ENCODE measurements at places on chromosomes 2 and 18. TPM values are rescaled to one million over a fixed set of nuclear protein-coding genes. Genes with fewer than 3 reads are reported as not detected.

GRCh38 chr2:205010196-205010595, 464.9 kb downstream of the PARD3B start:
- DNase-seq: no peak

DNA sequence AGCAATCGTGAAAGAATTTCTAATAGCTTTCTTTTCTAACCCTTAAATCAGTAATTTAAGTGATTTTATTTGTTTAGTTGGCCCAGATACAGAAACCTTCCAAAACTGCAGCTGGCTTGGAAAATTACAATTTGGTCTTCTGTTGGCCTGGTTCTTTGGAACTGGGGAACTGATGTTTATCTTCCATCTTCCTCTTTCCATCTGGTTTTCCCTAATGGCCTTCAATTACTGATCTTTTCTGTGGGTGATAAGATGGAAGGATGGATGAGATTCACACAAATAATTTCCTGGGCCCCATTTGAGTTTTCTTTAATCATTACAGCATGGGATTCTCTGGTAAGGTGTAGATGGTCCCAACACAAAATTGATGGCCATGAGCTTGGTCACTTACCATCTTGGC, 106.5 kb upstream of the CHRNA1 start:
- DNase-seq: no peak

DNA sequence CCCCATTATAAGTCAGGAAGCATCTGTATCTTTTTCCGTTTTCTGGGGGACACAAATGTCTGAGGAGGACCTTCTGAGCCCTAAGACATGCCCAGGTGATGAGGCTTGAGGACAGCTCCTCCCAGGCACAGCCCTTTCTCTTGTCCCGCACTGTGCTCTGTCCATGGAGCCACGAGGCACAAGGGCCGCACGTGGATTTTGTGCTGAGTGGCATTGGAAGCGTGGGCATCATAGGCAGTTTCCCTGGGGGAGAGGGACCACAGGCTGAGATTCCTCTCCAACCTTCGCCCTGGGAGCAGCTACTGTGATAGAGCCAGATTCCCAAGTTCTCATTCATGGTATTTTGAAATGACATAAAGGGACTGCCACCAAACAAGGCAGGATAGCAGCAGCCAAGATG, 139.9 kb downstream of the SH3RF3 start:
- no peak for DNase-seq

DNA sequence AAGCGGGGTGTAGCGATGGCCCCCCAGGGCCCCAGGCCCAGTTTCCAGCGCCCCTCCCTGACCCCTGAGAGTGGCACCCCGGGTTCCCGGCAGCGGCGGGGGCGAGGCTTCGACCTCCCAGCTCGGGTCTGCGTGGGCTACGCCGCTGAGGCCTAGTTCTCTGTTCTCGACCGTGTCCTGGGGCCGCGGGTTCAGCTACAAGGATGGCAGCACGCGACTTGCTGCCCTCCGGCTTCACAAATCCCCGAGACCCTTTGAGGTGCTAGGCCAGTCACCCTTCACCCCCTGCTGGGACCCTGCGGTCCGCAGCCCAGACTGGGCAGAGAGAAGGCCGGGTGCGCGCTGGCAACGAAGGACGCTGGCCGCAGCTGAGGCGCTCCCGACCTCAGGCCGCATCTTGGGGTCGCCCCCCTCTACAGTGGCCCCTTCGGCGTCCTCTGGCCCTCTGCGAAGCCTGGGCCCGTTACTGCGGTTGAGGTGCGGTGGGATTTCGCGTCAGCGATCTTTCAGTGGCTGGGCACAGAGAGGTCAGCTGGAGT, 1.2 kb downstream of the OTX1 start:
- no peak for DNase-seq

DNA sequence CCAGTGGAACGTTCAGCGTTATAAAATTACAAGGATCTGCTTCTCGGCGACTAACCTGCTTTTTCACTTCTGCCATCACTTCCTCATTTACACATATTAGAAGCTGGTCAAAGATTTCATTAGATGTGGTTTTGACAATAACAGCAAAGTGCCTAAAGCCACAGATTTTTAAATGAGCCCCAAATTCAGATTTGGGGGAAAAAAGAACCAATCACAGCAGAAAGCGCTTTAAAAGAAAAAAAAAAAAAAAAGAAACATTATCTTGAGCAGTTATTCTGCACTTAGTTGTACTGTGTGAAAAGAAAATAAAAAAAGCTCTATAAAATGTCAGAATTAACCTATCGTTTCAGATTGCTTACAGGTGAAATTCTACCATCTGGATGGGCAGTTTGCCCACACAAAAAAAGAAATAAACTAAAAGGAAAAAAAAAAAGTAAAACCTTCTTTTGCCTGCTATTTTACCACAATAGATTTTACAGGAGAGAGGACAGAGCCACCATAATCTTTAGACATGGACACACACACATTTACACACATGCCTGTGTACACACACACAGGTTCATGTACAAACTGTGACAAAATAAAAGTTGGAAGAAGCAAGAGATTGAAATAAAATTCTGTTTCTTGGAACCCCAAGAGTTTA, 167.2 kb downstream of the TCF4 start:
- no peak for DNase-seq

DNA sequence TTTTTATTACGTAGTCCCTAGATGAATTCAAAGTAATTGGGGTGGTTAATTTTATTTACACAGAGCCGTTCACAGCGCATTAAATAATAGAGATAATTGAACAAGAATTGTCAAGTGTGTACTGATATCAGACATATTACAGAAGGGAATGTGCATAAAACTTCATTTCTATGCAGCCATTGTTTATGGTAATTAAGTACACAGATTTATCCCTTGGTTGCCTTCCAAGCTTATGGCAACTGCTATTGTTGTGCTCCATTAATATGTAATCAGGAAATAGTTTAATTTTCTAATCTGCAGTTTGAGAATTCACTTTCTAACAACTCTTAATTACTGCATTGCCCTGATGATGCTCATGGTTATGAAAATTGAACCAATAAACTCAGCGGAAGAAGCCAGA, 47.3 kb upstream of the OTX1 start:
- DNase-seq: no peak

Gene LYPD6B
- total RNA-seq: not detected

GRCh38 chr2:58516695-58517094, 275.6 kb upstream of the FANCL start:
- no peak for DNase-seq

DNA sequence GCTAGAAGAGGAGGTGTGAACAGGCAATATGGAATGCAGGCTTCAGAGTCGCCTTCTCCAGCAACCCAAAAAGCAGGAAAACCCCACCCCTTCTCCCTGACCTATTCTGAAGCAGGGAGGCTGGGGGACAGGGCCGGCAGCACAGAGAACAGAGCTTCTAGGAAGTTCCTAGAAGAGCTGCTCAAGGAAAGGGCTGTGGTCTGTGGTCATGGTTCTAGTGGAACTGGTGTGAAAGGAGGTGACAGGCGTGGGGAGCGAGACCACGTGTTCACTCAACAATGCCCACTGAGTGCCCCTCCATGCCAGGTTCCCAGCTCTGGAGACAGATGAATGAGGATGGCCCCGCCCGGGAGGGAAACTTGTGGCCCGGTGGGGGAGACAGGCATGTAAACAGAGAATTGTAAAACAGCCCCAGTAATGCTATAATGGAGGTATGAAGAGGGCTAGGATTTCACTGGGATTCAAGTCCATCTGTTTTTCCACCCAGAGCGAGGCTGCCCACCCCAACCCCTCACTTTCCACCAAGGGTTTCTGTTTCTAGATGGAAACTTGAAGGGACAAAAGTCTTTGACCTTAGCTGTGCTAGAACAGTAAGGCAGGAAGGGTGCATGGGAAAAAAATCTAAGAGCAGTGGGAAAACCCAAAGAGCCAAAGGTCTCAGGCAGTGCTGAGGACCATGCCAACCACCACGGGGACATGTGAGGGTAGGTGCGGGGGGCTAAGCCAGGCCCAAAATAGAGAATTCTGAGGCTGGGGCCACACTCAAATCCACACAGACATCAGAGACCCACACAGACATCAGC, 71.8 kb downstream of the TNS1 start:
- no peak for DNase-seq

Gene ADAM17
- total RNA-seq: 34.5 TPM

- no peak for DNase-seq
Measured at GRCh38 chr2:46135228-46135855, 161.9 kb upstream of the EPAS1 start.

DNA sequence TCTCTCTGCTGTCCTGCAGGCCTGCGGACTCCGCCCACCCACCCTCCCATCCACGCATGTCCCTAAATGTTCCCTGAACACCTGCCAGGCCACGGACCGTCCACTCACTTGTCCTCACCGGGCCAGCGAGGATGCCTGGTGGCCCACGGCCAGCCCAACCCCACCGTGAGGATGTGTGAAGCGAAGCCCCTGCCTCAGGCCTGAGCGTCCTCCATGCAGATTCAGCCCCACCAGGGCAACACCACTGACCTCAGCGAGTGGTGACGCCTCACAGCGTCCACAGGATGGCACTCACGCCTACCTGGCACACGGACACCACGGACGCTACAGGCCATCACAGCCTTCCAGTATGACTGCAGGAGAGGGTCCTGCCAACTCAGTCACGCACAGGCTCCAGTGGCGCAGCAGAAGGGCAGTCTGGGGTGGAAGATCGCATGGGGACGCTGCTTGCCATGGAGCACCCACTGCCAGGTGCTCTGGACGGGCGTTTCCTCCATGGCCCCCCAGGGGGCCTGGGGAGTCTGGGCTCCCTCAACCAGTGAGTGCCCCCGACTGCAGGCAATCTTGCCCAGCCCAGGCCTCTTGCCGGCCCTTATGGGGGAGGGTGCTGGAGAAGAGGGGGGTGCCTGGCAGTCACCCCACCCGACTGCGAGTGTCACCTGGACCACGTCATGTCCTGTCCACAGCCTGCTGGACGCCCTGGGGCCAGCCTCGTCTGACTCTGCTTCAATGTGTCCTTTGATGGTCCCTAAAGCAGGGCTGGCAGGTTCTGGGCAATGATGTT, 25.4 kb downstream of the HDAC4 start:
- DNase-seq: no peak

Measured in T-cell (primary cell).